ENCODE measurements at places on chromosomes 12 and 14. TPM values are rescaled to one million over a fixed set of nuclear protein-coding genes. Genes with fewer than 3 reads are reported as not detected.

GRCh38 chr12:130350715-130351114 is 13.0 kb downstream of the PIWIL1 start:
- H3K27me3 ChIP-seq: no peaks in the 10 kb centered on the region
- H3K36me3 ChIP-seq: no peaks in the 10 kb centered on the region
- DNase-seq: no peak
- H3K4me1 ChIP-seq: no peaks in the 10 kb centered on the region
- H3K4me3 ChIP-seq: no peak overlapping the region

DNA sequence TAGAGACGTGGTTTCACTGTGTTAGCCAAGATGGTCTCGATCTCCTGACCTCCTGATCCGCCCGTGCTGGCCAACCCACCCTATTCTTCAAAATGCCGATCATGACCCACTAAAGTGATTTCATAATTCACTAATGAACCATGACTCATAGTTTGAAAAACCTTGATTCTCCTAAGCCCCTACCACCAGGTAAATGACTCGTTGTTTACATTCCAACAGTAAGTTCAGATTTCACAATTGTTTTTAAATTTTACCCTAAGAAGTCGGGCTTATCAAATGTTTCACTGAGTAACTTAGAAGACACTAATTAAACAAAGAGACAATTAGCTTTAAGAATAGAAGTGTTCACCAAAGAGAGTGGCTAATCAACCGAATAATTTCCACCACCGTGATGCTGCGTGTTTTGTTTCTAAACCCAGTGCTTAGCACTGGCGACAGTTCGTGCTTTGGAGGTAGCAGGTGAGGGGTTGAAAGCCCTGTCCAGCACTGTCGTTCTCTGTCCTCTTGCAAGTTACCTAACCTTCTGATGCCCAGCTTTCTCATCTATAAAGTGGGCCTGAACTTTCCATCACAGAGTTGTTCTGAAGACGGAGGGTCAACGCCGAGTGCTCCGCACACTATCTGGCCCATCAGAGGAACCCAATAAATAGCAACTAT is 136.5 kb downstream of the NTF3 start:
- H3K27me3 ChIP-seq: no peaks in the 10 kb centered on the region
- DNase-seq: no peak
- no peaks in the 10 kb centered on the region for H3K4me1 ChIP-seq
- no peak overlapping the region for H3K27ac ChIP-seq

GRCh38 chr14:28571636-28572035 is 195.0 kb upstream of the FOXG1 start:
- H3K4me1 ChIP-seq: no peaks in the 10 kb centered on the region
- no peak overlapping the region for H3K27ac ChIP-seq
- no peak overlapping the region for H3K4me3 ChIP-seq
- no peak for DNase-seq

DNA sequence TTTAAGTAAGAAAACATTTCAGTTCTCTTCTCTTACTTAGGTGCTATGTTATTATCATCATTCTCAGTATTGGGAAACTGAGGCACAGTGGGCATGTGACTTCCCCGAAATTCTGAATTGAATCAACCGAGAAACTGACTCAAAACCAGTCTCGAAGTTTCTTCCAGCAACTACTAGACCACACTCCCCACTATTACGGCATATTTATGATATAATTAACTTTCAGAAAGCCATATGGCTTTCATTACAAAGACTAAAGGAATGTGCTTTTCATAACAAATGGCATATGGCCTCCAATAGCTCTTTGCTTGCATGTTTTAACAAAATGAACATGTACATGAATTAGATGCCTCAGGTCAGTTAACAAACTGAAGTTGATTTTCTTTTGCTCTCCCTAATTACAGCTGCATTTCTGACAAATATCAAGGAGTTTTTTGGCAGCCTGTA is 182.9 kb upstream of the SLC38A2 start:
- no peaks in the 10 kb centered on the region for H3K36me3 ChIP-seq
- H3K4me3 ChIP-seq: no peak overlapping the region
- H3K27me3 ChIP-seq: no peaks in the 10 kb centered on the region
- no peaks in the 10 kb centered on the region for H3K4me1 ChIP-seq

CCDC196 gene
- total RNA-seq: not detected

DNA sequence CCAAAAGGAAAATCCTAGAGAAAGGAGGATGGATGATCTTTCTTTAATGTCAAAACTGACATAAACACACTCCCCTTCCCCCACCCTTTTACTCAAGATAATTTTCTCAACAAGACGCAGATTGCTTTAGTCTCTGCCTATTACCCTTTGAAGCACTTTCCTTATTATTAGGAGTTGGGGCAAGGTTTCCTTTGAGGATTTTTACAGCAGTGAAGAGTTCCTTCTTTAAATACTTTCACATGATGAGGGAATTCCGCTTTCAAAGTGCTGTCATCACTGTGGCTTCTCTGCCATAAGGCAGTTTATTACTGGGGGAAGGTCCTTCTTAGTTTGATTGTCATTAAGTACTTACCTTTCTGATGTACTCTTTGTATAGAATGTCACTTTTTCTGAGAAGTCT is 172.1 kb downstream of the MSRB3 start:
- H3K27ac ChIP-seq: no peak overlapping the region
- H3K36me3 ChIP-seq: no peaks in the 10 kb centered on the region
- no peaks in the 10 kb centered on the region for H3K27me3 ChIP-seq
- H3K4me1 ChIP-seq: no peaks in the 10 kb centered on the region

GRCh38 chr12:49917788-49918173 is 14.1 kb upstream of the FAIM2 start:
- H3K36me3 ChIP-seq: no peaks in the 10 kb centered on the region
- no peak overlapping the region for H3K4me3 ChIP-seq
- H3K27ac ChIP-seq: no peak overlapping the region
- H3K4me1 ChIP-seq: no peaks in the 10 kb centered on the region
- no peak for DNase-seq

DNA sequence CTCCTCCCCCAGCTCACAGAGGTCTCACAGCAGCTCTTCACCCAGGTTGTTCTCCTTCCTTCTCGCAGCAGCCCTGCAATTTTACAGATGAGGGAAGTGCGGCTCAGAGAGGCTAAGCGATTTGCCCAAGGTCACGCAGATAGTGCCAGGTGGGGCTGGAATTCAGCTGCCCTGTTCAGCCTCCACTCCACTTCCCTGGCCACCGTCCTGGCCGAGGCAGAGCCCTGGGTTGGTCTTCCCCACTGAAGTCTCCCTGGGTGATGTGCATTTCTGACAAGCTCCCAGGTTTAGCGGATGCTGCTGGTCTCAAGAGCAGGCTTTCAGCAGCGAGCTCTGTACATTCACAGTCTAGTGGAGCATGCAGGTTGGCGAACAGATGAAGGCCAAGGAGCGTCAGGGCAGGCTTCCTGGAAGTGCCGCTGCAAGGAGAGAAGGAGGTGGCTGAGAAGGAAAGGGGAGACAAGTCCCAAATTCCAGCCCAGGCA is 28.9 kb upstream of the EML1 start:
- H3K27ac ChIP-seq: no peak overlapping the region
- DNase-seq: no peak
- H3K4me3 ChIP-seq: no peak overlapping the region
- no peaks in the 10 kb centered on the region for H3K27me3 ChIP-seq
- H3K36me3 ChIP-seq: no peaks in the 10 kb centered on the region

DNA sequence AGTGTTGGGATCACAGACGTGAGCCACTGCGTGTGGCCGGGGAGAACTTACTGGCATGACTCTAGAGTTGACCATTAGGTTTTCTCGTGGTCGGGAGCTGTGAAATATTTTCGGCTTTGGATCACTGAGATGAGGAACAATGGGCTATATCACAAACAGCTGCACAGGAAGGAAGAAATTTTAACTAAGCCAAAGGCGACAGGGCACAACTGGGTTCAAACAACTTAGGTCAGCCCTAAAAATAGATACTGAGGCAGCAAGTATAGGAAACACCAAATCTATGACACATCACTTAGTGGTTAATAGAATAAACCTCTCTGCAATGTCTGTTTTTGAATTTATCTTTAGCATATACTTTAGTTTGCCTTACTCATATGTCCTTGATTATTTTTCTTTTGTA is 162.9 kb downstream of the LRIG3 start:
- no peaks in the 10 kb centered on the region for H3K27me3 ChIP-seq
- no peak overlapping the region for H3K27ac ChIP-seq
- no peak overlapping the region for H3K4me3 ChIP-seq
- H3K4me1 ChIP-seq: no peaks in the 10 kb centered on the region

ASB2 gene
- total RNA-seq: 93.5 TPM

GRCh38 chr14:104972301-104973134 is 5.7 kb downstream of the AHNAK2 start:
- H3K27me3 ChIP-seq: peaks cover 18% of the 10 kb centered on the region
- H3K27ac ChIP-seq: no peak overlapping the region
- H3K36me3 ChIP-seq: no peaks in the 10 kb centered on the region
- peaks cover 3% of the 10 kb centered on the region for H3K4me1 ChIP-seq

- H3K4me3 ChIP-seq: no peak overlapping the region
- no peaks in the 10 kb centered on the region for H3K4me1 ChIP-seq
- H3K36me3 ChIP-seq: no peaks in the 10 kb centered on the region
- no peak for DNase-seq
Observed at GRCh38 chr12:111338096-111338495, 30.8 kb downstream of the PHETA1 start.

HNF1A gene
- not detected for total RNA-seq

OR4K1 gene
- total RNA-seq: not detected

DNA sequence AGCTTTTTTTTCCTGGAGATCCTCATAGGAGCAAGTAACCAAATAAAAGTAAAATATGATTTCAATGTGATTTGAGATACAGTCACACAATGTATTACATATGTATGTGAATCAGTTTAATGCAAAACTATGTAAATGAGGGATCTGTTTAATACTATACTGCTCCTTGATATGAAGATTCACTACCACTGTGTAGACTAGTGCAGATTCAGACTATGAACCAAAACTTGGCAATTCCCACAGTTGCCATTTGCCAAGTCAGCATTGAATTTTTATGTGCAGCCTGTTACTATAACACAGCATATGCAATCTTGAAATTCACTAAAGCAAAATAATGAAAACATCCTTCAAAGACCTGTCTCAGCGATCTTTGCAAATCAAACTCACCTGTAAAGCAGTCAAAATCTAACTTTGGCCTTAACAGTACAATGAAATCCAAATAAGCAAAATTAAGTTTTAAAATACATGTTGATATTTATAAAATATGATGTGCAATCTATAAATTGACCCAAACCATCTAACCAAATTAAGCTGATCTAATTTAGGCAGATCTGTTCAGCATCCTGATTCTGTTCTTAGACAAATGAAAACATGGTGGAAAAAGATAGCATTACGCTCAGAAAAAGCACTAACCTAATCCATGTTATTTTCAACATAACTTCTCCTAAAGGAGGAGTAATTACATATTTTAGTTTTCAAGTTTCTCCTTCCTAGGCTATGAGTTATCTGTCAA is 25.5 kb upstream of the LMNTD1 start:
- H3K36me3 ChIP-seq: no peaks in the 10 kb centered on the region
- H3K27me3 ChIP-seq: no peaks in the 10 kb centered on the region
- no peaks in the 10 kb centered on the region for H3K4me1 ChIP-seq
- no peak overlapping the region for H3K27ac ChIP-seq
- H3K4me3 ChIP-seq: no peak overlapping the region
- DNase-seq: no peak

SLC24A4 gene
- total RNA-seq: not detected

DNA sequence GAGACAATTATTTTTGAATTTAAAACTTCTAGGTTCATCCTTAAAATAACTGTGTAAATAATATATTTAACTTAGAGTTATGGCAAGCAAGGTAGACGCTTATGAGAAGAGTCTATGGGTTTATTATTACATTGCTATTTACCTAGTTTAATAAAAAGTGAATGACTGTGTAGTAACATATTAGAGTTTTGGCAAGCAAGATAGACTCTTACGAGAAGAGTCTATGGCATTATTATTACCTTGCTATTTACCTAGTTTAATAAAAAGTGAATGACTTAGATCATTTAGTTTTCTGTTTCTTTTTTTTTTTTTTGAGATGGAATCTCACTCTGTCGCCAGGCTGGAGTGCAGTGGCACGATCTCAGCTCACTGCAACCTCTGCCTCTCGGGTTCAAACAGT is 3.8 kb downstream of the RNF34 start:
- peaks cover 34% of the 10 kb centered on the region for H3K4me1 ChIP-seq
- peaks cover 22% of the 10 kb centered on the region for H3K36me3 ChIP-seq
- DNase-seq: no peak
- H3K27me3 ChIP-seq: no peaks in the 10 kb centered on the region
- no peak overlapping the region for H3K27ac ChIP-seq
- H3K4me3 ChIP-seq: no peak overlapping the region

- H3K27ac ChIP-seq: no peak overlapping the region
- H3K4me3 ChIP-seq: no peak overlapping the region
- no peak for DNase-seq
- H3K4me1 ChIP-seq: no peaks in the 10 kb centered on the region
Observed at GRCh38 chr12:19908830-19909229, 459.5 kb upstream of the PDE3A start.

DNA sequence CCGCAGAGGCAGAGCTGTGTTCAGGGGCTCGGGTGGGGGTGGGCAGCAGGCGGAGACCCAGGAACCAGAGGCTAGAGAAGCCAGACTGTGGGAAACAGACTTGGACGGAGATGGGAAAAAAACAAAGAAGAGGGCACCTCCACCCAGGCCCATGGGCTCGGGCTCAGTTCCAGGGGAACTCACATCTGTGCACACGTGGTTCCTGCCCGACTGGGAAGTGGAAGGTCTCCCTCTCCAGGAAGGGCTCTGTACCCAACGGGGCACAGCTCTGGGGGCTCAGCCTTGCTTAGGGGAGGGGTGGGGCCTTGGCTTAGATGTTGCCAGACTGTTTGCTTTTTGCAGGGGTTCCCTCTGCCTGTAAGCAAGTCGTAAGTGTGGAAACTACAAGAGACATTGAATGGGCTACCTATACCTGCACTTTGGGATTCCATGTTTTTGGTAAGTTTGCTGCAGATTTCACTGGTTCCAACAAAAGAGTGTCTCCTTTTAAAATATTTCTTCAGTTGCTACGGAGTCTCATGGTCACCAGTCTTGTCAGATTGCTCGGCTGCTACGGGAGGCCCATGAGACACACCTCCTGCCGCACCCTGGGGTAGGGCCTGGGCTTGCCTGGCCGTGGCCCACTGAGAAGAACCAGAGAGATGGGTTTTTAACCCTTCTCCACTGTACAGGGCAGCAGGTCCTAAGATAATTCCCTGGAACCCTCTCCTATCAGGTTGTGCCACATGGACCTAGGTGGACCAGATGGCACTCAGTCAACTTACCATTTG is 127.6 kb upstream of the EVL start:
- H3K27me3 ChIP-seq: no peaks in the 10 kb centered on the region
- H3K4me3 ChIP-seq: no peak overlapping the region
